ENCODE measurements at places on chromosomes 5 and 9.
A peak's percentile ranks its signal among the peaks of the same experiment; 100 is the strongest.

GRCh38 chr9:70466976-70467561, 52.6 kb upstream of the KLF9 start:
- no peak for DNase-seq

GRCh38 chr9:132888151-132888550, 9.5 kb downstream of the SPACA9 start:
- DNase-seq = no peak

DNA sequence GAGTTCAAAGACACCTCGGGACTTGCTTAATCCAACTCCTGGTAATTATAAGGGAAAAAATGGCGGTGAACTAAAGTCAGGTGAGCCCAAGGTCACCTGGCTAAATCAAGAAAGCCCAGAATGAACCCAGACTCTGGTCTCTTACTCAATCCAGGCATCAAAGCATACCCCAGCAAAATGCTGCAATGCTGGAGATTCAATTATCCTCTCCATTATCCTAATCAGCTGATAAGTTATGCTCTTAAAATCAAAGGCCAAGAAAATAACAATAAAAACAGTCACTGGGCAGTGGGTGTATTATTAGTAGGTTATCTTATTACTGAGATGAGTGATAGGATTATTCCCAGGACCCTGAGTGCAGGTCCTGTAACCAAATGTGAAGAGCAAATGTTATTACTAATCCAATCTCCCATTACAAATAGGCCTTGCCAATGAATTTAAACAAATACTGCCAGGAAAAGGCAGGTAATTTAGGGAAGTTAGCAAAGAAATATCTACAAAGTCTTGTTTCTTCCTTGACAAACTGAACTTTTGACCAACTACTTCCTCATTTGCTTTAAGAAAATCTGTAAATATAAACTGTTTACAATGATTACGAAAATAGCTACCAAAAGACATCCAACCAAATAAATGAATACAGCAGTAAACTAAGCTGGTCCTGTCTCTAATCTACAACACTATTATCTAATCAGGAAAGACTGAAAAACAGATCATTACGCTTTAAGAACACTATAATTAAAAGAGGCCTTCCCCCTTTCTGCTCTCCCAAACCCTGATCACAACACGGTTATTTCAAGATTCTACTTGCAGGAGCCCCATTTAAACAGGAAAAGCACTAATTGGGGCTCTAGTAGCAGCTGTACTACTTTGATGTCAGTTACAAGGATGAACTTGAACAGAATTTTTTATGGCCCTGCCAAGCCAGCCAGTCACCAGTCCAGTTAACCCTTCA, 103.2 kb downstream of the MED27 start:
- DNase-seq = no peak

GRCh38 chr9:14075218-14075617, 238.7 kb downstream of the NFIB start:
- no peak for DNase-seq

DNA sequence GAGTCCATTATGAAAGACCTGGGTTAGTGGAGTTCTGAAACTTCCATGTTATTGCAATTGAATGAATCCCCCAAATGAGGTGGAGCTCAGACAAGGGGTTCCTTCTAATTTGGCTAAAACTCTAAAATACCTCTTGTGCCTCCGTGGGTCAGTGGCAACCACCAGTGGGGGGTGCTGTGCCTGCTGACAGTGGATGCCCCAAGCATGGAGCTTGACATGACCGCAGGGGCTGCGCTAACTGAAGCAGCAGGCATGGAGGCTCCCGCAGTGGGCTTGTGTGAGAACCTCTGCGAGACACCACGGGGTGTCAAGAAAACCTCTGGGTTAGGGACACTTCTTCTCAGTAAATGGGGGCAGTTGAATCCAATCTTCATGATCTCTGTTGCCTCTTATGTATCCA, 200.5 kb downstream of the DRD1 start:
- no peak for DNase-seq

DNA sequence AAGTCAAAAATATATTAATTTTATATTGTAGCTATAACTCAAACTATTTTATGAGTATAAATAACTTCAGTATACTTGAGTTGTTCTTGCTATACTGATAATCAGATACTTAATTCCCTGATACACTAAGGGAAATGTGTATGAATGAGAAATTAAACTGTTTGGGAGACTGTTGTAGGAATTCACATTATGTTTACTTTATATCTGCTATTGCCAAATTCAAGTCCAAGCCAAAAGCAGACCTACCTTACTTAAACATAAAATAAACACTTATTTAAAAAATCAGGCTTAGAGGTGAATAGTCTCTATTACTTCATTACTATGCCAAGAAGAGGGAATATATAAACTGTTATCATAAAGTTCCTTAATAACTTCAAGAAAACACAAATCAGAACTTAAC, 13.2 kb downstream of the NR3C1 start:
- no peak for DNase-seq

- DNase-seq = no peak
These were observed 34.4 kb upstream of the SARDH start for GRCh38 chr9:133772581-133772980.

- DNase-seq = no peak
These were observed 345.8 kb downstream of the PDE4D start for GRCh38 chr5:59547731-59548130.

DNA sequence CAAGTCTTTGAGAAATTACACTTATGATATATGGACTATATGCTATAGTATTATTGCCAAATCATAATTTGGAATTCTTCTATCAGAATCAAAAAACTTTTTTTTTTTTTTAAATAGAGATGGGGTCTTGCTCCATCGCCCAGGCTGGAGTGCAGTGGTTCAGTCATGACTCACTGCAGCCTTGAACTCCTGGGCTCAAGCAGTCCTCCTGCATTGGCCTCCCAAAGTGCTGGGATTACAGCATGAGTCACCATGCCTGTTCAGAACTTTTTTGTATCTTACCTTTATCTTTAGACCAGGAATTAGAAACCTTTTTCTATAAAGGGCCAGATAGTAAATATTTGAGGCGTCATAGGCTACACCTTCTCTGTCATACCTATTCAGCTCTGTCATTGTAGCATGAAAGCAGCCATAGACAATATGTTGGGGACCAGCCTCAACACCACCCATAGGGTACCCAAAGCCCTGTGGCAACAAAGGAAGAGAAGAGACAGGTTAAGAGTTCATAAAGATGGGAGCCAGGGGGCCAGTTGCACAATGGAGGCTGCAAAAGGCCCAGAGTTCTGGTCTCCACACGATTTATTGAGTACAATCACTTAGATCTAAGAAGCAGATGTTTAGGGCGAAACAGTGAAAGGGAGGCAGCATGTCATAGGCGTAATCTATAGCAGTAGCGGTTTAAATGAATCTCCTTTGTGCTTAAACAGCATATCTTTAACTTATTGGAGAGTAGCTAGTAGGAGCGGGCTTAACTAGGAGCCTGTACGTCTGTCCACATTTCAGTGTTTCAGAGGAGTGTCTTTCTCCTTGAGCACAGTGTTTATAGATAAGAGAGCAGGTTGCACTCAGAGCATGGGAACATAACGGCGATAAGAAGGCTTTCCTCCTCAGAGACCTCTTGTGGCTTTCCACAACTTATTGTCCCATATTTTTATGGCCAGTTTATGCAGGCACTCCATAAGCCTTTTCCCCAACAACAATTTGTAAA, 12.5 kb downstream of the ECM2 start:
- no peak for DNase-seq

GRCh38 chr5:137921931-137922330, 32.7 kb downstream of the PKD2L2 start:
- DNase-seq = no peak

DNA sequence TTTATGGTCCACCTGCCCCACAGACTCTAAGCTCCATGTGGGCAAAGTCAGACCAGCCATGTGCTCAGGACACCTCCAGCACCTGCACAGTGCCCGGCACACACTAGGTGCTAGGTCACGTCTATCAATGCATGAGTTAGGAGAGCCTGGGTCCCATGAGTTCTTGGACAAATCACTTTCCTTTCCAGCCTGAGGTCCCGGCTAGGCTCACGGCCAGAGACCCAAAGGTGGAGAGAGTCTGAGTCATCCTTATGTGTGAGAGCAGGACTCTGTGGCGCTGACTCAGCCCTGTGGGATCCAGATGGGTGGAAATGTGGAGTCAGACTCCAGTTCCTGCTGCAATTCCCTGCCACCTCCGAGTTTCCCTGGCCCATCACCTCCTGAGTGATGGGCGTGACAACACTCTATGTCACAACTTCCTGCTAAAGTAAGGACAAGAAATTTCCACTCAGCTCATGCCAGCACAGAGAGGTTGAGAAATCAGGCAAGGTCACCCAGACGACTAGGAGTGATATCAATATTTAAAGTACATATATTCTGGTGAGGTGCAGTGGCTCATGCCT, 2.5 kb upstream of the ST6GALNAC4 start:
- DNase-seq = peak; percentile 86

- no peak for DNase-seq
These were observed 6.8 kb upstream of the CEL start for GRCh38 chr9:133054966-133055365.

DNA sequence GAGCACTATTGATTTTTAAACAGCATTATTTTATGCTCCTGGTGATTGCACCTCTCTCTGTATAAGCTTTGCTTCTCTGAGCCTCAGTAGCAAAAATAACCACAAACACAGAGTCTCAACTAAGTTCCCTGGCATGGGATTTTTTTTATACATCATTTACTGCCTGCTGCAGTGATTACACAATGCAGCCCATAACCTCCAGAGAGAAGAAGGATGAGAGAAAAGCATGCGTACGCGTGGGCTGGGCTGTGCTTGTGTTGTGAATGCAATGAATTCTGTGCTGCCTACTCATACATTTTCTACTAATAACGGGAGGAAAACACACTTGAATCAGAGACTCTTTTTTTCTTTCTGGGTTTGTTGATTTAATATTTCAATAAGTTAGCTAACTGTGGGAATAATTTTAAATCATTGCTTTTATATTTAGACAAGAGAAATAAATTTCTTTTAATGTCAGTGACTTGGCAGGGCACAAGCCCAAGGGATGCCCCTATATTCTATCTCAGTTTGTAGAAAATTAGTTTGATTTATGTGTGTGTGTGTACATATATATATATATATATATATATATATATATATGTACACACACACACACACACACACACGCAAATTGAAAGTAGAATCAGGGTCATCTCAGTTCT, 351.5 kb downstream of the MED10 start:
- no peak for DNase-seq

DNA sequence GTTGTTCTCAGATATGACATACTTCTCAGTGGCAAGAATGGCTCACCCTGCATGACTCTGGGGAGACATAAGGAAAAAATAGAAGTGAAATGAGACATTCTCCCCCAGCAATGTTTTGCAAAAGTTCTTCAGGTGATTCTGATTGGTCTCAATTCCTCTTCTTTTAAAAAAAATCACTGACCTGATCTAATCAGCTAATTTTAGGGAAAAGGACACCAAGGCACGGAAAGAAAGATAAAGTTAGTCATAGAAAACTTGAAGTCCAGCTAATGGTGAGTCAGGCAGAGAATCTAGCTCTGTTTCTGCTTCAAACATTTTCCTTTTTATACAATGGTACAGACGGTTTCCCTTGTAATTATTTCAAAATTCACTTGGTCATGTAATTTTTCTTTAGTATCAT, 1018.9 kb upstream of the ARRDC3 start:
- no peak for DNase-seq

DNA sequence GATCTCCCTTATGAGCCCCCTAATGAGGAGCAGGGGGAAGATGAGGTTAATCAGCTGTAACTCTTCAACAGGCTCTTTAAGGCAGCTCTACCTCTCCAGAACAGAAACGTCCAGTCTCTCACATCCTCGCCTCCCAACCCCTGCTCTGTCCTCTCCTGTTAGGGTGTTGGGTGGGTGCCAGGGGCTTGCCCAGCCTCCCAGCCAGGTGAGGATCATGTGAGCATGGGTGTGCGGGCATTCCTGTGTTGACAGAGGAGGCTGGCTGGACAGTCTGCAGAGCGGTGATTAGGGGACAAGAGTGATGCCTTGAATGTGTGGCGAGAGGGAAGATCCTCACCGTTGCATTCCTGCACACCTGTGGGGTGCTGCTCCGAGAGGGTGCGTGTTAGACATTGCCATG, 51.7 kb downstream of the CCDC180 start:
- no peak for DNase-seq

- no peak for DNase-seq
These were observed 39.9 kb upstream of the MTMR12 start for GRCh38 chr5:32352685-32353084.

GRCh38 chr5:178426326-178427130, 163.7 kb downstream of the COL23A1 start:
- DNase-seq = no peak

DNA sequence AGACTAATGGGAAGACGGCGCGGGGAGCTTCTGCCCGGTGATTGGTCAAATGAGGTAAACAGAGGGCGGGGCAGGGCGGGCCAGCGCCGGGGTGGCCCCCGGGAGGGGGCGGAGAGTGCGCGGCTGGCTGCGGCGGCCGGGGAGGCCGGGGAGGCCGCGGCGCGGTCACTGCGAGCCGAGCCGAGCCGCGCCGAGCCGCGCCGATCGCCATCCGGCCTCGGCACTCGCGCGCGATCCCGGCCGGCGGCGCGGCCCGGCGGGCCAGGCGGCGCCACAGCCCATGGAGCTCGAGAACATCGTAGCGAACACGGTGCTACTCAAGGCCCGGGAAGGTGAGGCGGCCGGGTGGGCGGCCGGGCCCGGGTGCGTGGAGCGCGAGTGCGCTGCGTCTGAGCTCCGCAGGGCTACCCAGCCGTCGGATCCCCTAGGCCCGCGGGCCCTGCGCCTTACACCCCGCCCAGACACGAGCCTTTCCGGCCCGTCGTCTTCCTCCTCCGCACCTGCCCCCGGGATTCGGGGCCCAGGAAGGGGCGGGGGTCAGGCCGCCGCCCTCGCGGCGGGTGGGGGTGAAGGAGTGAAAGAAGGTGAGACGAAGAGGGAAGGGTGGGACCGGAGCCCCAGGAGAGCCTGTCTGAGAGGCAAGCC, at the start of gene GRK6:
GRK6 (plus strand) TSS at position 111 of the 645 bp plus-strand sequence; CDS start at position 281, 170 bp downstream.
- no peak for DNase-seq

GRCh38 chr5:65070026-65070425, 301.3 kb downstream of the CWC27 start:
- no peak for DNase-seq

- DNase-seq = no peak
These were observed 4.4 kb upstream of the NDUFS4 start for GRCh38 chr5:53556001-53556400.

- no peak for DNase-seq
These were observed 85.2 kb upstream of the CLINT1 start for GRCh38 chr5:157944077-157944633.

DNA sequence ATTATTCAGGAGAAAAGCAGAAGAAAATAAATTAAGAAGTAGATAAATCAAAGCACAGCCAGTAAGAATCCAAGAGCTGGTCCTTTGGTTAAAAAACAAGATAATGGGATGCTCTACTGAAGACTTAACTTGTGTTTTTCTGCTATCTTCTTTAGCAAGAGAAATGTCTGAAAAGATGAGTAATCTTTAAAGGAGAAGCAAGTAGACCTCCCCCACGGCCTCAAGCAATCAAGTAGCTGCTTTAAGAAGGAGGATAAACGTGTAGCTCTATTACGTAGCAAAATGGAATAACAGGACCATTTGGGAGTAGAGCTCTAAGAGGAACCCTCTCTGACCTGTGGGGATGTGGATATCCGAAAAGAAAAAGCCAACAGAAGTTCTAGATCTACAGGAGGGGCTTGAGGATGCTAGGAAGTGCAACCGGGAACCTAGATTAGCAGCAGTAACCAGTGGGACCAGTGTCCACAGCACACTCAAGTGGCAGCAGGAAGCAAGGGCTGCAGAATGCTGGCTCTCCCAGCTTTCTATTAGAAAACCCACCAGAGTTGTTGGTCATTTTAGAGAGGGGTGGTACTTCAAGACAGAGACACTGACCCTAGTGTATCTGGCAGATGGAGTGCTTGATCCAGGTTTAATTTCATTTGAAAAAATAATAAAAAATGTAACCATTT, 185.4 kb downstream of the GABBR2 start:
- peak; percentile 32 for DNase-seq

Measured in COLO829 (cell line).